ENCODE measurements at places on chromosomes 7 and 10.

DNA sequence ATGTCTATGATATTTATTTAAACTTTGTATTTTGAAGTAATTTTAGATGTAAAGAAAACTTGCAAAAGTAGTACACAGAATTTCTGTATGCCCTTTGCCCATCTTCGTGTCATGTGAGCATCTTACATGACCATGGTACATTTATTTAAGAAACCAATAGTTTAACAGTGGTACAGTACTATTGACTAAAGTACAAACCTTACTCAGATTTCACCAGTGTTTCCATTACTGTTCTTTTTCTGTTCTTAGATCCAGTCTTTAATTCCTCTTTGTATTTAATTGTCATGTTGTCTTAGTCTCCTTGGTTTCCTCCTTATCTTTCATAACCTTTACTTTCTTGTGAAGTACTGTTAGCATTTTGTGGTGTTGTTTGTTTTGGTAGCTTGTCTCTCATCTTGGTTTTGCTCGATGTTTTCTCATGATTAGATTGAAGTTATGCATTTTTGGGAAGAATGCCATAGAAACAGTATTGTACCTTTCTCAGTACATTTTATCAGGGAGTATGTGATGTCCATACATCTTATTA is 24.1 kb downstream of the TAX1BP1 start:
- DNase-seq, result no peak

- DNase-seq, result no peak
Measured at GRCh38 chr7:17854261-17855047, 85.8 kb downstream of the SNX13 start.

DNA sequence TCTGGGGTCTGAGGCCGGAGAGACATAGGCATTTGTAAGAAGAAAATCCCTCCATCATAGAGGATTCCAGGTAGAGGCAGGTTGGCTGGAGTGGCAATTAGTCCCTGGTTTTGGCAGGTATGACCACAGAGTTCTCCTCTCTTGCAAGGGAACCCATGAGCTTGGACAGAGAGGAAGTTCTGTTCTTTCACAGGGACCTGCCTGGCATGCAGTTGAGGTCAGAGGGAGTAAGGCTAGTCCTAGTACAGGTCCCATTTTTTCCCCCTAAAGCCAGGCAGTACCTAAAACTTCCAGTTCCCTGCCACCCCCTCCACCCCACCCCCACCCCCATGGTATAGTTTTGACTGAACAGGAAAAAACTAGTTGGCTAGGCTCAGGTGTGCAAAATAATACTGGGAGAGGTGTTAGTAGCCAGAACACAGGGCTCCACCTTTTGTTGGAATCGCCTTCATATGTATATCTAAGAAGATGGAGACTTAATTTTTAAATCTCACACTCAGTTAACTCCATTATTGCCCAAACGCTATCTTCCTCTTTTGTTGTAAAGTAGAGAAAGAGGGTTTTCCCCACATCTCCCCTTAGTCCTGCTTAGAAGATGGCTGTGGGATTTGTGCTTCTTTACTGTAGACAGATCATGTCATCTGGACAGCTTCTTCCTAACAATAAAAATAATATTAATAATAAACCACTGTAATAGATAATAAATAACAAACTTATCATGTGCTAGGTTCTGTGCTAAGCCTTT is 188.1 kb downstream of the TCF7L2 start:
- no peak for DNase-seq

- no peak for DNase-seq
Measured at GRCh38 chr10:17913604-17914003, 38.1 kb upstream of the SLC39A12 start.

DNA sequence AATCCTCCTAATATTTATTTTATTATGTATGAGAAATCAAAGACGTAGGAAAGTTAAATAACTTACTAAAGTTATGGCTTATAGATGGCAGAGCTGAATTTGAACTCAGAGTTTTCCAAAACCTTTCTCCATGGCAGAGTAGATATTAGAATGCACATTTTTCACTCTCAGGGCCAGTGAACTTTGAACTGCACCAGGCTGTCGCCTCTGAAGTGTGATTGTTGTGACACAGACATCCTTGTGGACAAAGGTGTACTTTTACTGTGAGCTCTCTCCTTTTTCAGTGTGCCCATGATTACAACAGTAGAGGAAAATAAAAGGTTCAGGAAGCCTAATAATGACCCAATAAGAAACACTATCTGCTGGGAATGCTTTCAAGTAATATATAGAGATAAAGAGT is 29.1 kb downstream of the TES start:
- DNase-seq, result no peak
